ENCODE measurements at places on chromosomes 7 and 10.

- no peak for ATAC-seq
These were observed 127.9 kb upstream of the STK17A start for GRCh38 chr7:43454936-43455518.

- no peak for ATAC-seq
These were observed 2.8 kb upstream of the SMARCD3 start for GRCh38 chr7:151251328-151251688.

DNA sequence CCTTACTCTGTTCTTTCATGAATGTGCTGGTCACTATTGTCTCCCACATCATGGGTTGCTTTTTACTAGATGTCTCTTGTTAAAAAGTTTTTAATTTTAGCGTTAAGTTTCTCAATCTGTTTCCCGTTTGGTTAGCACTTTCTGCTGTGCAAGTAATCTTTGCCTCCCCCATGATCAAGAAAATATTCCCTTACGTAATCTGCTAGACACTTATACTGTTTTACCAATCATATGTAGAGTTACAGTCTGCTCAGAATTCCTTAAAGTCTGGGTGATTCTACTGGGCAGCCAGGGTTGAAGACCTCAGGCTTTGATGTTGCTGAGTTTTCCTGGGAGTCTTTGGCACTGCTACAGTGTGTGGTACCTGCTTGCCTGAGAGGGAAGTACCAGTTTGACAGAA is 38.2 kb upstream of the RPA3 start:
- ATAC-seq = no peak

DNA sequence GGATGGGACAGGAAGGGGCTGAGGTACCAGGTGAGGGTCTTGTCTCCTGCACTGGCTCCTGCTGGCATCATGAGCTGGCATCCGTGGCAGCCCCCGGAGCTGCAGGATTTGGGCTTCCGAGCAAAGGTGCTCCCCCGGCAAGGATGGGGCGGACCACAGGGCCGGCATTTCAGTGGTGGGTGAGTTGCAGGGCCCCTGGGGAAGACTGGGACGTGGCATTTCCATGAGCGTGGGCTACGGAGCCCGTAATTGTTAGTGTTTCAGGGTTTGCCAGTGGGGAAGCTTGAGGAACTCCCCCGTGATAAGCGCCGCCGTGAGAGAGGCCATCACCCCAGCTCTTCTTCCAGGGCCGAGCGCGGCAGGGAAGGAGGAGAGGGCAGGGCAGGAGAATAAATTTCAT is 235.6 kb downstream of the MGMT start:
- ATAC-seq = no peak

All from activated CD4-positive, CD25-positive, alpha-beta regulatory T cell treated with anti-CD3 and anti-CD28 coated beads, Interleukin-2, amount 50 U/mL, for 24 hours (primary cell).